ENCODE measurements at places on chromosomes 3 and 15. TPM values are rescaled to one million over a fixed set of nuclear protein-coding genes. Genes with fewer than 3 reads are reported as not detected.

ANKRD34C gene
- not detected for total RNA-seq

DNA sequence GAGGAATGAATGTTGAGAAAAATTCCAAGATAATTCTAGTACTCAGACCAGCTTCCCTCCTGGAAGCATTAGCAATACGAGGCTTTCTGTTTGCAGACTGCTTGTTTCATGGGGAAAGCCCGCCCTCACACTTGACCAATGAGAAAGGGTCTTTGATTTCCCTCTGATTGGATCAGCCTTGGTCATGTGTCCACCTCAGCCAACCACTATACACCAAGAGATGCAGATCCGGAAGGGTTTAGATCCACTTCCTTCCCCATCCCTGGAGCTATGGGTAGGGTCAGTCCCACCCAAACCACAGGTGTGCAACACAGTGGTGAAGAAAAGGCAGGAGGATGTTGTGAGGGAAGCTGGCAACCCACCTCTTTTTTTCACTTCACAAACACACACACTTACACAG, 154.7 kb downstream of the SV2B start:
- no peaks in the 10 kb centered on the region for H3K27me3 ChIP-seq
- DNase-seq, result no peak
- no peak overlapping the region for H3K27ac ChIP-seq
- H3K4me1 ChIP-seq, result no peaks in the 10 kb centered on the region

DNA sequence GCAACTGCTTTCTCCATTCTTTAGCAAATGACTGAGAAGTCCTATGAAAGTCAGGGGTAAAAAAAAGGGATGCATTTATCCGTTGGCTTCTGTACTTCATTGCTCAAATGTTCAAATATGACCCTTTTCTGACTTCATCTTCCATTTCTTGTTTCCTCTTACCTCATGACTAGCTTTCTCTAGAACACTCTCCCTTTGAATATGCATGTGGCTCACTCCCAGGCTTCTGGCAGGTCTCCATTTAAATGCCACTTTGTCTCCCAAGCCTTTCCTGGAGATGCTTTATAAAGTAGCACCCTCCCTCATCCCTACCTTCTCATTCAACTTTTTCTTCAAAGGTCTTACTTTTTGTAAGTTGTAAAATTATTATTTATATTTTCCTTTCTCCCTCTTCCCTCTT, 781.8 kb downstream of the NAALADL2 start:
- H3K4me1 ChIP-seq, result no peaks in the 10 kb centered on the region
- 0 out of 2 replicates have a peak, but pooled peaks cover 4% of the 10 kb centered on the region for H3K36me3 ChIP-seq
- H3K27me3 ChIP-seq, result no peaks in the 10 kb centered on the region
- no peak overlapping the region for H3K27ac ChIP-seq
- DNase-seq, result no peak

DNA sequence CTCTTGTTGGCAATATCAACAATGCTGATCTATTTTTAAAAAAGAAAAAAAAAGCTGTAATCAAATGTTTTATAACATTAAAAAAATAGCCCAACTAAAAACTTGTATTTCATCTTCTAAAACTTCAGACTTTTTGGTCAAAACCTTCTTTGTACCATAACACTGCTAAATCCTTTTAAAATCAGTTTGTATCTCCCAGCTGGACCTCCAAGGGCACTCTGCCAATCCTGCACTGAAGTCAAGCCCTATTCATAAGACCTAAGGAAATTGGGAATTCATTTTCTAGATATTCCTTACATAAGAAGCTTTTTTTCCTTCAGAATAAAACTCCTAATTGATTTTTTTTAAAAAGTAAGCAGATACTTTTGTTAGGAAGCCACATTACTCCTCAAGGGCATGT, 38.2 kb upstream of the HCLS1 start:
- no peak for DNase-seq
- no peaks in the 10 kb centered on the region for H3K27me3 ChIP-seq
- H3K27ac ChIP-seq, result no peak overlapping the region

DNA sequence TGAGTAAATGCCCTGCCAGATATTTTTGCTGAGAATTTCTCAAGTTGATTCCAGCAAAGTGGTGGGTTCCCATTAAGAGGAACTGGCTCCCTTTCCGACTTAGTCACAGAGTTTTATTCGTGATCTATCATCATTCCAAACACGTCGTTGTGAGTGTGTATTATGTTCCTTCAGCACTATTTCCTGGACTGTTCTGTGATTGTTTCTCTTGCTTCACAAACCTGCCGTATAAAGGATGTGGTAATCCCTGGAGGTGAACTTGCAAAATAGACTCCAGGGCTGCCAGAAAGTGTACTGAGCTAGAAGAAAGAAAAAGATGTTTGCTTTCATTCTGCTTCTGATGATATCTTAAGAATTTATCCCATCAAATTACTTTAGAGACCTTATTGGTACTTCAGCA, 14.5 kb upstream of the CAPN3 start:
- peaks cover 25% of the 10 kb centered on the region for H3K36me3 ChIP-seq
- peak overlapping the region; percentile 74 for H3K27ac ChIP-seq
- no peaks in the 10 kb centered on the region for H3K27me3 ChIP-seq
- peaks cover 73% of the 10 kb centered on the region for H3K4me1 ChIP-seq
- H3K4me3 ChIP-seq, result peak overlapping the region; percentile 48
- DNase-seq, result peak; percentile 82

DNA sequence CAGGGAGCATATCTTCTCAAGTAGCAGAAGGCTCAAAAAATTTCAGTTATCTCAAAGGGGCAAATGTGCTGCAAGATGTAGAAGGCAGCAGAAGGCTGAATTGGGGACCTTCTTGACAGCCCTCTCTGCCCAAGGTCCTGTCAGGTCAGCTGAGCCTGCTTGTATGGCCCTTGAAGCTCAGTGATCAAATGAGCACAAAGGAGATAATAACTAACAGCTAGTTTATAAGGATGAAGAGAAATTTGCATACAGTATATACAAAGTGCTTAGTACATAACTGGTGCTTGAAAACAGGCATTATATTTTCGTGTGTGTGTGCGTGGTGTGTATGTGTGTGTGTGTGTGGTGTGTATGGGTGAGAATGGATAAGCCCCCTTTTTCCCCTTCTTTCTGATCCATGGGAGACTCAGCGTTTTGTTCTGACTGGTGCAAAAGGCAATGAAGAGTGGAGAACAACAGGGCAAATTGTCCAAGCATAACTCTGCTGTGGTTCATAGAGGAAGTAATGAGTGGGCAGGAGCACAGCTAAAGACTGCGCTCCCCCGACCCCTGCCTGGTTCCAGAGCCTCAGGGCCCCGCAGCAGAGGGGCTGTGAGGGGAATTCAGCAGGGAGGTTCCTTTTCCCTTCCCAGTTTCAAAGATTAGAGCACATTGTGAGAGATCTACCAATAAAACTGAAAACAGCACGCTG, 356.8 kb upstream of the NR2F2 start:
- DNase-seq, result no peak
- H3K27ac ChIP-seq, result no peak overlapping the region
- peaks cover 2% of the 10 kb centered on the region for H3K27me3 ChIP-seq
